ENCODE measurements at places on chromosomes 11 and 22.

DNA sequence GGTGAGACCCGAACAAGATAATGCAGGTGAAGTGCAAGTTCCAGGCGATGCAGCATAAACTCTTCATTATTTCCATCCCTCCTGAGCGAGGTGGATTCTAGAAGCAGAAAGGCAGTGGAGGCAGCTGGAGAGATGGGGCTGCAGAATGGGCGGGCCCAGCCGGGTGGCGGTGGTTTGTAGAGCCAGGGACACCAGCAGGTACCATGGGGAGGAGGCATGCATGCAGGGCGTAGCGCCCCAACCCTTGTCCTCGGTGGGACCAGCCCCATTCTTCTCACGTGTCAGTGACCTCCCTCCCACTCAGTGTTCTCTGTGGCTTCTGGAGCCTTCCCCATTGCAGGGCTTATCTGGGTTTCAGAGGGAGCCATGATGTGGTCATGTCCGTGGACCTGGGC is 38.0 kb downstream of the MPPED1 start:
- DNase-seq = no peak

GRCh38 chr11:63918507-63919191 is 1.7 kb upstream of the RCOR2 start:
- DNase-seq = no peak

DNA sequence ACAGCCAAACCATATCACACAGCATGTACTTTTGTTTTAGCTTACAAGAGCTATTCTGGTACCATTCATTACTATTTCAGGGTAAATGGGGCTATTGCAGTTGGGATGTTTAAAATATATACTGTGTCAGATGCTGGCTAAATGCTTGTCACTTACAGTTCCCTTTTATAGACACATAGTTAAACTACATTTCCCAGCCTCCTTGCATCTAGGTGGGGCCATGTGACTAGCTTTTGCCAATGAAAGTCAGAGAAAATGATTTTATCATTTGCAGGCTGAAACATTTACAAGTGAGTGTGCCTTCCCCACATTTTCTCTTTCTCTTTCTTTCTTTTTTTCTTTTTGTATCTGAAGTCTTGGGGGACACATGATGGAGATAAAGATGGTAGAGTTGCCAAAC is 7.8 kb upstream of the IFTAP start:
- no peak for DNase-seq

GRCh38 chr11:69293819-69294505 is at the start of gene MYEOV:
MYEOV (plus strand) TSS chr11:69294155; CDS start chr11:69295355, 1,200 bp downstream.
- peak; percentile 73 for DNase-seq

- DNase-seq = no peak
Measured at GRCh38 chr11:93700830-93701229, 39.3 kb downstream of the CEP295 start.

- no peak for DNase-seq
Measured at GRCh38 chr11:65213322-65214211, 31.8 kb downstream of the CAPN1 start.

GRCh38 chr11:36095716-36096115 is 151.9 kb downstream of the LDLRAD3 start:
- DNase-seq = no peak

DNA sequence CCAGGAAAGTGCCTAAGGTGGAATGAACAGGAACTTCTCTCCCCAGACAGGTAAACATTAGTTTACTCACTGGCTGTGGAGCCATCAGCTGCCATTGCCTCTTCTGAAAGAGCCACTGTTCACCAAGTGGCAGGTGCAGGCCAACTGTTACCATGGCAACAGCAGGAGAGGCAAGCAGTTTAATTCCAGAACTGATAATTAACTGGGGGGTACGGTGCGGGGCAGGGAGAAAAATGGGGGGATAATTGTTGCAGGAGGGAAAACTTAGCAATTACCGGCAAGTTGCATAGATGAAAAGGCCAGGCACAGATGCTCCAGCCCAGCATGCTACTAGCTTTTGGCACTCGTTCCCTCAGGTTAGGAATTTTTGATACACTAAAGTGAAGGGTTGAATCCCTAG is 85.1 kb downstream of the TRIM44 start:
- DNase-seq = no peak

DNA sequence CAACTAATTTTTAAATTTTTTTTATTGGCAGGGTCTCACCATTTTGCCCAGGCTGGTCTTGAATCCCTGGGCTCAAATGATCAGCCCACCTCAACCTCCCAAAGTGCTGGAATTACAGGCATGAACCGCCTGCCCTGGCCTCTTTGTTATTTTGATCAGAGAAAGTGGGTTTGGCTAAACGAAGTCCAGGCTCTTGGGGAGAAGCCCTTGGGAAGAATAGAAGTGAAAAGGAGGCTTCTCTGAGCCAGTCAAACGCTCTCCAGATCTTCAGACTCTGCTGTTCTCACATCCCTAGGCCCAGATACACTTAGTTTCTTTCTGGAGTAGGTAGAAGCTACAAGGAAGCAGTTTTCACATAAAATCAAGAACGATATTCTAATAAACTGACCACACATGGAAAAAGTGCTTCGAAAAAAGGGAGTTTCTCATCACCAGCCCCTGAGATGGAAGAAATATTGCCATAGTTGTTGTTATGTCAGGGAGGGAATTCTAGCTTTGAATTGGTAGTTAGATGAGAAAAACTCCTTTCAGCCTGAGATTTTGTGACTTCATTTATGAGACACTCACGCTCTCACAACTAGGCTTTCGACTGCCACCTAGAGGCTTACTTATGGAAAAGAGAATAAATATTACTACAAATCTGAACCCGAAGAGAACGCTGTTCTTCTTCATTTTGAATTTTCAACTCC is 41.7 kb upstream of the AQP11 start:
- peak; percentile 62 for DNase-seq

- no peak for DNase-seq
Measured at GRCh38 chr11:1826552-1827094, 8.2 kb upstream of the SYT8 start.

- DNase-seq = peak; percentile 68
Measured at GRCh38 chr11:68825571-68825970, 16.1 kb downstream of the CPT1A start.

- DNase-seq = no peak
Measured at GRCh38 chr11:35878741-35879140, 65.1 kb upstream of the LDLRAD3 start.

- DNase-seq = peak; percentile 70
Measured at GRCh38 chr22:21951931-21952465, 650 bp downstream of the PPM1F start.
